Left colon (tissue), 2 donors: ENCODE measurements at places on chromosomes 5 and 9.
A peak's percentile ranks its signal among the peaks of the same experiment; 100 is the strongest.

- DNase-seq: no peak
These were observed 3.9 kb downstream of the FNIP1 start for GRCh38 chr5:131792896-131793295.

DNA sequence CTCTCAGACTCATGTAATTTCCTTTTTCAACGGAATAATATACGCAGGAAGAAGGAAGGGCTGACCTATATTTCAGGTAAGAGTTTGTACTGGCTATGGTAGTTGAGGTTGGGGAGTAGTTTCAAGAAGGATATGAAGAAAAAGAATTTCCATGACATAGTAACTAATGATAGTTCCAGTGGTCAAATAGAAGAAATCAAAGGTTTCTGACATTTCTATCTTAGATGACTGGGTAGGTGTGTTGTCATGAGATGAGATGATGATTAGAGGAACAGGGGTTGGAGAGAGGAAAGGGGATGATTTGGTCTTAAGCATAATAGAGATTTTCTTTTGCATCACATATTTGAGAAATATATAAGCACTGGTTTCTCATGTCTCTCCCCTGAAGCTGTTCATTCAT, 166.0 kb downstream of the SPATA31D1 start:
- DNase-seq: no peak

- DNase-seq: no peak
These were observed 57.9 kb upstream of the CCNG1 start for GRCh38 chr5:163379298-163380155.

GRCh38 chr9:109865521-109865920, 85.5 kb downstream of the PALM2AKAP2 start:
- DNase-seq: no peak

GRCh38 chr5:13234-13633, 78.7 kb upstream of the PLEKHG4B start:
- no peak for DNase-seq

- no peak for DNase-seq
These were observed 88.1 kb downstream of the ANXA1 start for GRCh38 chr9:73239570-73240265.

- no peak for DNase-seq
These were observed 594.5 kb upstream of the ARRDC3 start for GRCh38 chr5:91977579-91977978.

DNA sequence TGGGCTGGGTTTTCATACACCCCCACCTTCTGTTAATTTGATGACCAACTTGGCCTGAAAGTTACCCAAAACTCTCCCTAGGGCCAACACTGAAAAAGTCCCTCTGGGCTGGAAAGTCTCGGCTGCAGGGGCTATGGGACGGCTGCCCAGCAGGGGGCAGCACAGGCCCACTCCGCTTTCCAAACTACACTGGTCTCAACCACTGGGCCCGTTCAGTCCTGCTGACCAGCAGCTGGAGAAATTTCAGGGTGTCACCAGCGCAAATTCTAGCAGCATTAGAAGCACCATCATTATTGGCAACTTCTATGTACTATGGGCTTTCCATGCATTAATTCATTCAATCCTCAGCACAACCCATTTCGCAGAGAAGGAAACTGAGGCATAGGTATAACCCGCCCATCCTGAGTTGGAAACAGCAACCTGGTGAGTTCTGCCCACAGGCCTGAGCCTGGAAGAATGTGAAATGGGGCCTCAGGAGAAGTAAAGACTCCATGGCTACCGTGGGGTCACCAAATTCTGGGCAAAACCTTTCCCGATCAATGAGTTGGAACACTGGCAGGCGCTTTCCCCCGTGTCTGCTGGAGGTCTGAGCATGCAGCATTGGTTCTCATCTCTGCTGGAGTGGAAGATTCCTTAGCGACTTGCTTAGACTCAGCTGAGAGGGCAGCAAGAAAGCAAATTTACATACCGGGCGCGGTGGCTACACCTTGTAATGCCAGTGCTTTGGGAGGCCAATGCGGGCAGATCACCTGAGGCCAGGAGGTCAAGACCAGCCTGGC, 9.7 kb downstream of the ORM2 start:
- DNase-seq: no peak

DNA sequence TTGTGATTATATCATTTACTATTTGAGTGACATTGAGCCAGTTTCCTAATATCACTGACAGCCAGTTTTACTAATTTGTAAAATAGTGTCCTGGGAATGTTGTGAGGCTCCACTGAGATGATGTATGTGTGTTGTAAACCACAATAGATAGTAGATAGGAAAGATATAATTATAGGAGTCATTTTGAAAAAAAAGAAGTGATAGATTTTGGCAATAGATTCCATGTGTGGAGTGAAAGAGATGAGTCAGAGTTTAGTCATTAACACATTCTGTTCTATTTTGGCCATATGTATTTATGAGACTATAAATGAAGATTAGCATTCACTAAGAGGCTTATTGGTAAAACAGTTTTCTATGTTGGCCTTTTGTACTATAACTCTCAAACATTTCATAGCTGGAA, 388.2 kb downstream of the FAM170A start:
- DNase-seq: no peak

GRCh38 chr5:17802256-17802655, 168.0 kb downstream of the TAF11L14 start:
- DNase-seq: no peak

GRCh38 chr5:35246900-35247647, 16.8 kb upstream of the PRLR start:
- DNase-seq: peak; percentile 52

DNA sequence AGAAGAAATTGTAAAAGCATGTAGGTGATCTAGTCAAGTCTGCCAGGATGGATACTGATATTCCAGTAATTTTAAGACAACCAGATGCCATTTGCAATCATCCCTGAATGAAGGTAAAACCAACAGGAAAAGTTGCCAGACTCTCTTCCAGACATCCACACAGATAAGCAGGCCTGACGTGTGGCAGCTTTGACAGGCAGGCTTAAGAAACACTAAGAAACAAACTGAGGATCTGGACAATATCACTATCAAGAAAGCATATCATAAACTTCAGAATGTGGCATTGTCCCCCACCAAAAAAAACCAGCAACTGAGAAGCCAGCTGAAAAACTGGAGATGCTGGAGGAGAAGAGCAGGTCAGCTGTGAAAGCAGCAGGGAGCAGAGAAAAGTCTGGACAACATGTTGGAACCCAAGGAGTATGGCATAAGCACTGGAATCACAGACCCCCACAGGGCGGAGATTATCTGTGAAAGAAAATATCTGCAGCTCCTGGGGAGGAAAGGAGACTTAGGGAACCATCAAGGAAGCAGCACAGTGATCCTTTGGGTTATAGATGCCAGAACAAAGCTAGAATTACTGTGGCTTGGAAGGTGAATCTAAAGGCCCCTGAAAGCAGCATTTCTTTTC, 307.0 kb downstream of the CWC27 start:
- DNase-seq: no peak

GRCh38 chr9:107358986-107359385, 75.9 kb downstream of the RAD23B start:
- DNase-seq: no peak

DNA sequence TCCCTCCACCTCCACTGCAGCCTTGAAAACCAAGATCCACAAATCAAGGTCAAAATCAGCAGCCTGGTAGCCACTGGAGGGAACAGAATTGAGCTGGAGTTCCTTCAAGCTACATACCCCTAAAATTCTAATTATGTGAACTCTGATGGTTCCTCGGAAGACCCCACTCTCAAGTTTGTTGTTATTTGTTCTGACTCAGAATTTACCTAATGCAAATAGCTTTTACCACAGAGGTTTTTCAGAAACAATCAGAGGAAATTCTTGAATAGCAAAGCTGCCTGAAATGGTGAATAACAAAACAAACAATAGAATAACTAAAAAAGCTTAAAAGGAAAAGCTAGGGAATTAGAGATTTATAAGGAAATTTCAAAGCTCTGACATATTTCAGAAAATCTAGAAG, 220.0 kb downstream of the CDH18 start:
- no peak for DNase-seq

GRCh38 chr9:16888594-16888993, 18.1 kb upstream of the BNC2 start:
- no peak for DNase-seq

- no peak for DNase-seq
These were observed 38.8 kb downstream of the STC2 start for GRCh38 chr5:173289372-173289771.

- no peak for DNase-seq
These were observed 139.5 kb downstream of the RGS3 start for GRCh38 chr9:113603048-113603375.

- no peak for DNase-seq
These were observed 12.4 kb upstream of the PAIP1 start for GRCh38 chr5:43569236-43569746.

- DNase-seq: peak; percentile 98
These were observed at the start of gene NPM1 for GRCh38 chr5:171387345-171387969. Gene NPM1, plus strand, starts transcription at chr5:171387849. Its CDS starts 100 bp downstream, at chr5:171387949.

GRCh38 chr9:129322022-129322621, 144.1 kb upstream of the IER5L start:
- no peak for DNase-seq

DNA sequence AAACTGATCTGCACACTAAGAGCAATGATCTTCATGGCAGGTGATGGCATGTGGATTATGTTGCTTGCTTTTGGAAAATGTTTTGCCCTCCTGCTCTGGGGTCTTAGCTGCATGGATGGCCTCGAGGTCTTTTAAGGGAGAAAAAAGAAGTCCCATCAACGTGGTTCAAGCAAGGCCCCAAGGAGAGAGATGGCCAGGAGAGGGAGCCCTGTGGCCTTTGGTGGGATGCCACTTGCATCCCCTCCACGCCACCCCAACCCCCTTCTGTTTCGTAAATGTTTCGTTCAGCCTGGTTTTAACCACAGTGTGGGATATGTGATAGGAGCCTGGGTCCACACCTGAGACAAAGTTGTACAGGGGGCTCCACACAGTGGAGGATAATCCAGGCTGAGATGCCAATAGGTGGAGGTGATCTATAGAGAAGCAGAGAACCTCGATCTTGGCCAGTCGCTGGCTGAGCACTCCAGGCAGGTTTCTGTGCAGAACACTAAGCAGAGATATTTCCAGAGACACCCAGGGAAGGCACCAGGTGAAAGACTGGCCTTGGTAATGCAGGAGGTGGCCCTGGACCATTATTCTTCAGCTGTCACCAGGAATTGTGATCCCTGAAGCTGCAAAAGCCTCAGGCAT, 25.8 kb upstream of the FRRS1L start:
- peak; percentile 68 for DNase-seq

DNA sequence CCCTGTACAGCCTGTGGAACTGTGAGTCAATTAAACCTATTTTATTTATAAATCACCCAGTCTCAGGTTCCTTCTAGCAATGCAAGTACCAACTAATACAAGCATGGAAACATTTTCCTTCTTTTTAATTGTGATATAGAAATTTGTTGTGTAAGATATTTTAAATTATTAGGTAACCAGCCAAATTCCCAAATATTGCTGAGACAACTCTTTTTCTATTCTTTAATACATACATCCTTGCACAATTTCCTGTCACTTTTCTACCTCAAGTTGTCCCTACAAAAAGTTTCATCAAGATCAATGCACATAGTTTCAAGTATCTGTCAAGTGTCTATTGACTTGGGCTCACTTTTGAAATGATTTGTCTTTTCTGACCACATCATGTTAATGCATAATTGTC, 488.6 kb downstream of the ACTL7B start:
- DNase-seq: no peak
